CD4-positive, alpha-beta T cell treated with Interleukin-6 at 100 ng/mL for 8 hours (primary cell): ENCODE measurements at places on chromosomes 7 and 10.

DNA sequence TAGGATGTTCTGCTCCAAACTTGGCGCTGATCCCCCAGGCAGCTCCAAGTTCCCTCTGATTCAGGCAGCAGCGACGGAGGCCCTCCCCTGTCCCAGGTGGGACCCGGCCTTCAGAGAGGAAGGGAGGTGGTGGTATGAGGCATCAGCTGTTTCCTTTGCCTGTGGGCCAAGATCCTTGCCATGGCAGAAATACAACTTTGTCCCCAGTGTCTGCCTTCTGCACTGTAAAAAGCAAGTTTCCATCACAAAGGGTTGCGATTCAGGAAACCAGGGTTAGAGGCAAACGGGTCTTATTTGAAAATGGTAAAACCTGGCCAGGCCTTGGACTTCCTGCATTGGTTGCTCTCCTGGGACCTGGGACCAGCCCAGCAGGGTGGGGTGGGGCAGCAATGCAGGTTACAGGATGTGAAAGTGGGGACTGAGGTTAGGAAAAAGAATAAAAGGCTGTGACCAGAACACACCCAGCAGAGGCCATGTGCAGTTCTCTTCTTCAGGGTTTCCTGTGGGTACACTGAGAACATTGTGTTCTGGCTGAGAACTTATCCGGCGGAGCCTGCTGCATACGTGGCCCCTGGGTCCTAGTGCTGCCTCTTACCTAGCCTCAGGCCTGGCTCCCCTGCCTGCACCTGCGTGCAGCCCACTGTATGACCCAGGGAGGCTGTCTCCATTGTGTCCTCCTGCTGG, 25.1 kb upstream of the DDIT4 start:
- DNase-seq, result peak; percentile 83

DNA sequence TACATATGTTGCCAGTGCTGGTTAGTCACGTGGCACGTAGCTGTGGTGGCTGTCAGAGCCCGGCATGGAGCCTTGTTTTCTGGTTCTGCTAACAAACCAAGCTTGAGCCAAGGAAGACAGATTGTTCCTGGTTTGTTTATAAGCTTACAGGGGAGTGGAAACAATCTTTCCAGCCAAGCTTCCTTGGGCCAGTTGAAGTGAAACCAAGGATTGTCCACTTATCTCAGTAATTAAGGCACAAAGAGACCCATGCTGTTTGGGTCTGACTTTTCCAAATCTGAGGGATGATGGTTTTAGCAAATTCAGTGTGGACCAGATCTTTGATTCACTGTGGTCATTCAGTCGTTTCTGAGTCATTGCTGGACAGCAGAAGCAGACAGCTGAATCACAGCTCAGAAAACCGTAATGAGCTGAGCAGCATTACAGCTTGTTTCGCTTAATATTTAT, 297.3 kb upstream of the COBL start:
- DNase-seq, result no peak

DNA sequence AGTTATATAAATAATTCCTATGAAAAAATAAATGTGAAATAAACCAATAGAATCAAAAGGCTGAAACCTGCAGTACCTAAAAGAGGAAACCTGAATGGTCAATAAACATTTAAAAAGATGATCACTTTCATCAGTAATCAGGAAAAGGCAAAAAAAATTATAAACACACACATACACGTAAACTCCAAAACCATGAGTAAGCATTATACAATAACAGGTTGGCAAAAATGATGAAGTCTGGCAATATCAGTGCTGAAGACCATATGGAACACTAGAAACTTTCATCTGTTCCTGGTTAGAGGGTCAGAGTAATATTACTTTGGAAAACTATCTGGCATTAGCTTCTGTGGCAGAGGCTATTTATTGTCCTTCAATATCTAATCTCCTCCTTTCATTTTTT, 38.5 kb downstream of the PTF1A start:
- no peak for DNase-seq

DNA sequence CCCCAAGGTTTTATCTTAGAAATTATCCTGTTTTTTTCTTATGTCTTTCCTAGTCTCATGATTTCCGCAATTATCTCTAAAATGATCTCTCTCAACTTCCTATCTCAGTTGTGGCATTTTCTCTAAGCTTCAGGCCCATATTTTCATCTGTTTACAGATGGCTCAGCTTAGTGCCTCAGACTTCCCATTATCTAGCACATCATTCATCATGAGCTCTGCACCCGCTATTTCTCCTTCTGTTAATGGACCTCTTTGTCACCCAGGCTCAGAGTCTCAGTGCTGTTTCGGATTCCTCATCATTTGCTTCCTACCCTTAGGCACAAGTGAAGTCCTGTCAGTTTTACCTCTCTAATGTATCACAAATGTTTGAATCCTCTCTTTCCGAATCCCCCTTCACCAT, 84.1 kb downstream of the BMPR1A start:
- DNase-seq, result no peak

DNA sequence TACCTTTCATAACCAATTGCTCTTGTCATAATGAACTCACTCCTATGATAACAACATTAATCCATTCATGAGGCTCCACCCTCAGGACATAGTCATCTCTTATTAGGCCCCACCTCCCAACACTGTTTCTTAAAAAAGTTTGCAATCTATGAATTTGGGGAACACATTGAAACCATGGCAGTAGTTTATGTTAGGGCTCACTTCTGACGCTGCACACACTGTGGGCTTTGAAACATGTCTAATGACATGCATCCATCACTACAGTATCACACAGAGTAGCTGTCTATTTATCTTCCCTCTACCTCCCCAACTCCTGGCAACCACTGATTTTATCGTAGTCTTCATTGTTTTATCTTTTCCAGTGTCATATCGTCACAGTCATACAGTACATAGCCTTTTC, 299.8 kb downstream of the GLRX3 start:
- DNase-seq, result no peak

- DNase-seq, result no peak
These were observed 88.9 kb upstream of the WAC start for GRCh38 chr10:28444031-28444430.

- DNase-seq, result no peak
These were observed 994 bp upstream of the LRGUK start for GRCh38 chr7:134126146-134126545.

DNA sequence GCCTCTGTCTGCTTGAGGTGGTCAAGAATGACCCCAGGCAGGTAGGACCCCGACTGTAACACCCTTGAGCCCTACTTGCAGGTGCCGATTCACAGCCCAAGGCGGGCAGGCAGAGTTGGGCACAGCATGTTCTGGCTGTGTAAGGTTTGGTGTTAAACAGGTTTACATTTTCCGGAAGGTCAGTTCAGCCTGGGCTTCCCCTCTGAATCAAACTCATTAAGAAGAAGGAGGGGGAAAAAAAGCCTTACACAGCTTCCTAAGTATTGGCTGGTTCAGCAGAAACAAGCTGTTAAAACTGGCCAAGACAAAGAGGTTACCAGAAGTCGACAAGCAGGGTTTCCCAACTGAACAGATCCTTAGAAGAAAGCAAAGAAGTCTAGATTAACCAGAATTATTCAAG, 132.7 kb downstream of the PRPF18 start:
- no peak for DNase-seq

- DNase-seq, result no peak
These were observed 581.7 kb downstream of the SDK1 start for GRCh38 chr7:3882782-3883181.

- DNase-seq, result no peak
These were observed 199.0 kb upstream of the ZMIZ1 start for GRCh38 chr10:78869508-78870454.

GRCh38 chr10:25441270-25441669, 266.5 kb downstream of the GPR158 start:
- DNase-seq, result no peak

DNA sequence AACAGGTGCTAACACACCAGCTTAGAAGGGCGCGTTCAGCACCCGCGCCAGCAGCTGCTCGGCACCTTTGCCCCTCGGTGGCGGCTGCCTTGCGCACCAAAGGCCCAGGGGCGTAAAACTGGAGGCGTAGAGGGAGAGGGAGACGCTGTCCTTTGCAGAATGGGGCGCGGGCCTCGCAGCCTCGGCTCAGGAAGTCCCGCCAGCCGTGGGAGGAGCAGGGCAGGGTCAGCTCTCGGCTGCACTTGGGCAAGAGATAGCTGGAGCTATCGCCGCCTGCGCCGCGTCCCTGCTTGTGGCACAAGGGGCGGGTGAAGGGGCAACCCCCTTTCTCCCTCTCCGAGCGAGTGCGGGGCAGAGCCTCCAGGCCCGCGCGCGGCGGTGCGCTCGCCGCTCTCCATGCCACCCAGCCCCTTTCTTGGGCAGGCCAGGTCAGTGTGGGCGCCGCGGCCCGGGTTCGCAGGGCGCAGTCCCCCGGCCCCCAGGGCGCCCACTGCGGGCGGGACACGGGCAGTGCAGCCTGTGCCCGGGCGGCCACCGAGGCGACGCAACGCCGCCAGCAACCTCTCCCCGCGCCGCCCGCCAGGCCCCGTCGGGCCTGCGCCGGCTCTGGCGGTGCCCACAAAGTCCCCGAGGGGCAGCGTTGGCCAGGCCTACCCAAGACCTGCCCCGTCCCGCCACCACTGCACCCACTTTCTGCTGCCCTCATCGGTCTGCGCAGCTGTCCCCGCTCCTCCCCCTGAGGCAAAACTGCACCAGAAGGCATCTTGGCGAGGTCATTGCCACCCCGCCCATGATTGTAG, 4.1 kb downstream of the NEUROD6 start:
- no peak for DNase-seq

DNA sequence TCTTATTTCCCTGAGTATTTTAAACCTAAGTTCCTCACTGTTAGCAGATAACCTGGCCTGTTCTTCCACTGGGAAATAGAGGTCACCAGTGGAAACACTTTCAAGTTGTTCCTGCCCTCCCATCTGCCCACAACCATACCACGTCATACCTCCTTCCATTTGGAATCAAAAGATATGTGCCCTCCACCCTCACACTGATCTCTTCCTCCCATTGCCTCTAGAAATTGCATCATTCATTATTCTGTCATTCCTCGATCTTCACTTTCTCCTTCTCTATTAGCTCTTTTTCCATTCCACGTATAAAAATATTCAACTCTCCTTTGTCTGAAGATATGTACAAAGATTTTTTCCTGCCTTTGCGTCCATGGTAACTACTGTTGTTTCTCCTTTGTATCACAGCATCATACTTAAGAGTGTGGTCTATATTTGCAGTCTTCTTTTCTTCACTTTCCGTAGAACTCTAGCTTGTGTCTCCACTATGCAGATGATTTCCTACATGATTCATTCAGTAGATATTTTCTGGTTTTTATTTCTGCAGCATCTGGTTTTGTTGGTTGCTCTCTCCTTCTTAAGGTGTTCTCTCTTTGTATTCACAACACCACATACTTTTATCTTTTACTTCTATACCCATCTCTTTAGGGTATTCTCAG, 312.3 kb downstream of the REEP3 start:
- DNase-seq, result no peak

GRCh38 chr7:44534501-44534900, 6.6 kb downstream of the NPC1L1 start:
- peak; percentile 25 for DNase-seq

- DNase-seq, result no peak
These were observed 85.5 kb downstream of the PRTFDC1 start for GRCh38 chr10:24866604-24867583.

DNA sequence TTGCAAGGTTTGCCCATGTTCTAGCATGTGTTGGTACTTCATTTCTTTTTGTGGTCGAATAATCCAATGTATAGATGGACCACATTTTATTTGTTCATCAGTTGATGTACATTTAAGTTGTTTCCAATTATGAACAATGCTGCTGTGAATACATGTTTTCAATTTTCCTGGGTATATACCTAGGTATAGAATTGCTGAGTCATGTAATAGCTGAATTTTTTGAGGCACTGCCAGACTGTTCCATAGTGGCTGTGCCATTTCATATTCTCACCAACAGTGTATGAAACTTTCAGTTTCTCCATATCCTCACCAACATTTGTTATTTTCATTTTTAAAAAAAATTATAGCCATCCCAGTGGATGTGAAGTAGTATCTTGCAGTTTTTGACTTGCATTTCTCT, 90.5 kb downstream of the EZH2 start:
- no peak for DNase-seq

- DNase-seq, result no peak
These were observed 21.9 kb upstream of the ANTXRL start for GRCh38 chr10:46264737-46265368.

GRCh38 chr7:92588561-92588960, 1.6 kb downstream of the FAM133B start:
- DNase-seq, result no peak

DNA sequence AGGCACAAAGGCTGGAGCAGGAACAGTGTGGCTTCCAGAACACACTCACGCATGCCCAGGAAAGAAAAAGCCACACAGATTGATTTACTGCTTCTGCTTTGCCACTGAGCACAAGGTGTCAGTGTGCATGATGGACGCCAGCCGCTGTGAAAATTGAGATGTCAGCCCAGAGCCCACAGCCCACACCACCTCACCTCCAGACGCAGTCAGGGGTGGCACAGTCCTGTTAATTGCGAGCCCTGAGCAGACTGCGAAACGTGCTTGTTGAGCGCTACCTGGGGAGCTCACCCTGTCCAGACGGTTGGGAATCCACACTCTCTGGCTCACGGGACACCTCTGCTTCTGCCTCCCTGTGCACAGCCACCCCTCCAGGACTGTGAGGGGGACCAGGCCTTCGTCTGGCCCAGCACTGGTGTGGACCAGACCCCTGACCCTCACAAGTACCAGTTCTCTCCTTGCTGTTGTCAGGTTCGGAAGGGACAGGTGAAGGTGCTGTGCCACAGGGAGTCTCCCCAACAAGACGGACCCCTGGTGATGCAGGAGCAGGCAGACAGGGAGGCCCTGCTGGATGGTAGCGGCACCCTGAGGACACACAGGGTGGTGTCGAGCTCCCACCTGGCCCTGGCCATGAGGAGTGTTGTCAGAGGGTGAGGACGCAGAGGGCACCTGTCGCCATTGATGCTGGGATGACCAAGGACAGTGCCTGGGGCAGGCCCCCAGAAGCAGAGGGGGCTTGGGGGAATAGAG, 15.3 kb downstream of the RASGEF1A start:
- DNase-seq, result no peak

DNA sequence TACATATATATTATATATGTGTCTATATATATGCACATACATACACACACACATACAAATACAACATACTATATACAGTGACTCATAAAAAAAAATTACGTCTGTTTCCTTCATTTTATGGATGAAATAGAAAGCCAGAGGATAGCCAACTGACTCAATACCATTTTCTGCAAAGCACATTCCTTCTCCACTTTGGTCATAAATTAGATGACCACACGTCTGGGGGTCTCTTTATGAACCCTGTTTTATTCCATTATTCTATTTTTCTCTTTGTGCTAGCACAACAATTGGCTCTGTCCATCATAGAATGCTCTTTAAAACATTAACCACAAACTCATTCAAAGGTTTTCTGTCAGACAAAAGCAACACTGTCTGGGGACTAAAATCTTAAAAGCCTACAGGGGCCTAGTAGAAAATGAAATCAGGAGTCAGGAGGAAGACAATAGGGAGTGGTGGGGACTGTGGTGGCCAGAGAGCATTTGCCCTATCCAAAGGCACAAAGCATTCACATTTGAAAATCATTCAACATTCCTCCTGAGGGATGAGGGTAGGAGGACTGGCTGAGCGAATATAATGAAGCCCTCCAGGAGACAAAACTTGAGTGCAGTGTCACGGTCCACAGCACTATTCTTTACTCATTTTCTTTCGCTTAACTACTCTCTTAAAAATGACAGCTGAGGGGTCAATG, 4.3 kb downstream of the CUBN start:
- no peak for DNase-seq
